ENCODE measurements at places on chromosomes 6 and 20.

DNA sequence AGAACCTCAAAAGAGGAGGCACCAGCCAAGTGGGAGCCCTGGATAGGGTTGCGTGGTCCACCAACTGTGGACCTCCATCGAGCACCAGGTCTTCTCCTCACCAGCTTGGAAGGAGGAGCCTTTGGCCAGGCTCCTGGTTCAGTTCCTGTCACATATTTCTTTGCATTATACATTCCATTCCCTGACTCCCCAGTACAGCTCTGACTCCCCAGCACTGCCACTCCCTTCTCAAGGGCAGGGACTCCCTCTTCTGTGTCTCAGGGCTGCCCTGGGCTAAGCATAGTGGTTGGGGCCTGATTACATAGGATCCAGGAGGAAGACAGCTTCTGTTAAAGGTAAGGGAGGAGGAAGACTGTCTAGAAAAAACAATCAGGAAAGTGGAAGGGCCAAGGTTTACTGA is 91.1 kb downstream of the MRPL14 start:
- DNase-seq = no peak

- no peak for DNase-seq
Observed at GRCh38 chr6:1391800-1392309, 2.5 kb downstream of the FOXF2 start.

DNA sequence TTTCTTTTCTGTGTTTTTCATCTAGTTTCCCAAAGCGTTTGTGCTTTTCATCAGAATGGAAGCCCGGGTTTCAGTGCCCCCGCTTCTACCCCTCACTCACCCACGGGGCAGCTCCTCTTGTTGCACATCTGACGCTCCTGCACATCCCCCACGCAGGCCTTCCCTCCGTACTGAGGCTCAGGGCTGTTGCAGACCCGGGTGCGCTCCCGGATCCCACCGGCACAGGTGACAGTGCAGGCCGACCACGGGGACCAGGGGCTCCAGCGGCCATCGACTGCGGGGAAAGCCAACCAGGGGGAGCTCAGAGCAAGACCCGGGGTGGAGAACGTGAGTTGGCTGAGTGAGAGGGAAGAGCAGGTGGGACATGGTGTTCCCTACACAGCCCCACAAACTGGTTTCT is 19.0 kb downstream of the THBS2 start:
- DNase-seq = no peak

DNA sequence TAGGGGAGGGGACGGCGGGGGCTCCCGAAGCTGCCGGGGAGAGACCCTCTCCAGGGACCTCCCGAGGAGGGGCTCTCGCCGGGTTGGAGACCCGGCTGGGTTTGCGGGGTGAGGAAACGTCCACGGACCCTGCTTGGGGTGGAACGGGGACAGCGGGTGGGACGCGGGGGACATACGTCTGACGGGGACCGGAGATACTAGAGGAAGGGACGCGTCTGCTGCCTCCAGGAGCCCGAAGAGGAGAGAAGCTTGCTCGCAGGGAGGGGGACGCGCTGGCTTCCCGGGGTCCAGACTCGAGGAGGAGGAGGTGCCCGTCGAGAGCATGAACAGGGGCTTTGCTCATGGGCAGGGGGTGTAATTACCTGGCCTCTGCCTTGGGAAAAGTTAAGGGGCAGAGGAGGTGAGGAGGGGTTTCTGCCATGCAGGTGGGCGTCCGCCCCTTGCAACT is 593 bp downstream of the DNMT3B start:
- no peak for DNase-seq

GRCh38 chr6:117328005-117328389 is 62.6 kb downstream of the VGLL2 start:
- no peak for DNase-seq

- no peak for DNase-seq
Observed at GRCh38 chr6:70131528-70131927, 171.4 kb downstream of the COL9A1 start.

- no peak for DNase-seq
Observed at GRCh38 chr20:2006452-2007361, 12.8 kb upstream of the PDYN start.

DNA sequence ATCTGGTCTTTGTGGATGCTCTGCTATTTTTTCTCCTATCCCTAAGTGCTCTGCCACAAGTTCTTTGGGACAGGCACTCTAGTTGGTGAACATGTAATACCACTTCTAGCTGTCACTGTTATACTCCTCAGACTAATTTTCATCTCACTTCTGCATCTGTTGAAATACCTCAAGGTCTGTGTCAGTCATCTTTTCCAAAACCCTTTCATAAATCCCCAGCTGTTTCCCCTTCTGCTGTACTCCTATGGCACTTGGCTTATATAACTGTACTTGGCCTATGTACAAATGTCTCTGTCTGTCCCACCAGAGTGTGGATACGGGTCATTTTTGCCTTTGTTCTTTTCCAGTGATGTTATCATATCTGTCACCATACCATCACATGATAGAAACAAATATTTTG is 124.2 kb downstream of the FHL5 start:
- no peak for DNase-seq
